Frontal cortex (tissue), 4 donors: ENCODE measurements at places on chromosomes 7 and 10.

DNA sequence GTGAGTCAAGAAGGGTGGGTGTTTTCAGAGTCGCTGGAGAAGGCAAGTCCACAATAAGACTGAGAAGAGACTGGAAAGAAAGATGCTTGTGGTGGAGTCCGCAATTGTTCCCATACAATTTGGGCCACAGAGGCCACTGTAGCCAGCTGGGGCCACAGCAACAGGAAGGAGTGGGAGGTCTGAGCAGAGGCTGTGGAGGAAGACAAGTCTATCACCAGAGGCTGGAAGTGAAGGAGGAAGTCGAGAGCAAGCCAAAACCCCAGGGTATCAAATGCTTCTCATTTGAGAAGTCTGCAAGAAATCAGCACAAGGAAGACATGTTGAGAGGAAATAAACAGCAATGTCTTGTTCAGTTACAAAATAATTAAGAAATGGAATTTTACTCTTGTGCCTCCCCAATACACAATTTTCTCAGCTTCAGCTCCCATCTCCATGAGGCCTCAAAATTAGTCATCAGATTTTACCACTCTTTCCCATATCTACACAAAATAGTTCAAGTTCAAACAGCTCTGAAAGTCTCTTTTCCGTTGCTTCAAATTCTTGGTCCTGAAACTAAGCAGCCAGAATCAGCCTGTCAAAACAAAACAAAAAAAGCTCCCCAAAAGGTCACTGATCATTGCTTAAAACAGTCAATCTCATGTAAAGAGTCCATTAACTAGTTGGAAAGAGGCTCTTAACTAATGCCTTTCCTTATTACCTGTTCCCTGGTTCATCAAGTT lies 31.6 kb downstream of the SLC16A12 start:
- DNase-seq = no peak

DNA sequence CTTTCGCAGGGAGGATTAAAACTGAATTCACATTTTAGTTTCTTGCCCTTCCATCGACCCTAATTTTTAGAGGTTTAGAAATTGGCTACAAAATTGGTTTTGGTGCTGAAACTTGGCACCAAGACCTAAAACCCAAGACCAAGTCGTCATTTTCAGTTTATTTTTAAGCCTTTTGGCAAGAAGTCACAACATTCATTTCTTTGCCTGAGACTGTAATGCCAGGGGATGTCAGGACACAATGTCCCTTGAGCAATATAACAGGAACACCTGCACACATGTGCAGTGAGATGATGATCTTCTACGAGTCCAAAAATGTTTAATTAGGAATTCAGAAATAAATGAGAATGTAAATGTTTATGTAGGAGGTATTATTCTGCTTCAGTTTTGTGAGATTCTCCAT lies 335.4 kb upstream of the ANKRD30A start:
- no peak for DNase-seq

DNA sequence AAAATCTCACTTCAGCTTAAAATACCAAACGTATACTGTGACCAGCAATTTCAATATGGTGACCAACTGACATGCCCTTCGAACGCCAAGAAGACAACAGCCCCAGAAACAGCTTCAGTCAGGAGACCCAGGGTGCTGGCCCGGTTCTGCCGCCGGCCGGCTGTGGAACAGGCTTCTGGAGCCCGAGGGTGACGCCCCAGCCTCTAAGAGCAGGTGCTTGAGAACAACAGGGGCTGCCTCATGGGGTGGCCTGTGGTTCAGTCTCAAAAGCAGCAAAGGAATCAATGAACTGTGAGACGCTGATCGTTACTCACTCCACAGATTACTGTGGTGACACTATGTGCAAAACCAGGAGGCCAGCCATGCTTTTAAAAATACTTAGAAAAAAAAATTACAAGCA lies 17.3 kb downstream of the GPER1 start:
- no peak for DNase-seq

DNA sequence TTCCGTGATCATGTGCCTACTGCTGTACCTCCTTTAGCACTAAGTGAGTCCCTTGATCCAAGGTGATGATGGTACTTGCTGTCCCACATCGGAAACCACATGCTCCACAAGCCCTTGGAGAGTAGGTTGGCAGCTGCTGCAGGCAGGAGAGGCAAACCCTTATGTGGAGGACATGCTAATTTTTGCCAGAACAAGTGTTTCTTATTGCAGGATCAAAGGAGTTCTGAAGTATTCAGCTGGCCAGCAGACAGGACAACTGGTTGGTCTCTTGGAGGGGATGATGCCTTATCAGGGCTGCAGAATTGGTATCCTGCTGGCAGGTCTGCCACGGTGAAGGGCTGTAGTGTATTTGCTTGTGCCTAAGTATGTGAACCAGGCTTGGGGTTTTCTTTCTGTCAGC lies 36.8 kb downstream of the NACAD start:
- DNase-seq = no peak

- peak; percentile 27 for DNase-seq
These were observed 549 bp downstream of the GPNMB start for GRCh38 chr7:23247046-23247602.
